ENCODE measurements at places on chromosomes 12 and 14. TPM values are rescaled to one million over a fixed set of nuclear protein-coding genes. Genes with fewer than 3 reads are reported as not detected.

Gene VWF
- 11.9 TPM for polyA plus RNA-seq

Gene AKAP3
- 4.7 TPM for polyA plus RNA-seq

Gene ARPC3
- polyA plus RNA-seq = 266 TPM

Gene COCH
- 5.4 TPM for polyA plus RNA-seq

Gene MANSC1
- polyA plus RNA-seq = 35.6 TPM

Gene FAM161B
- 16.2 TPM for polyA plus RNA-seq

Gene NEUROD4
- not detected for polyA plus RNA-seq

Gene PCED1B
- polyA plus RNA-seq = 4.4 TPM

Gene KRT2
- not detected for polyA plus RNA-seq

Gene TMEM121
- polyA plus RNA-seq = 3.2 TPM

Gene RNU4-1
- not detected for polyA plus RNA-seq

Gene IL31
- polyA plus RNA-seq = not detected

Gene GLI1
- 18.3 TPM for polyA plus RNA-seq

Gene FAIM2
- 5.8 TPM for polyA plus RNA-seq

Gene PLEKHG3
- 101 TPM for polyA plus RNA-seq

Gene CDK2
- 52.0 TPM for polyA plus RNA-seq

Gene CDC42BPB
- polyA plus RNA-seq = 96.1 TPM

Gene DHRS2
- polyA plus RNA-seq = 66.8 TPM

Gene TAS2R7
- not detected for polyA plus RNA-seq

Gene NYNRIN
- polyA plus RNA-seq = 49.7 TPM

Gene EVL
- 187 TPM for polyA plus RNA-seq

Gene TUNAR
- 0.38 TPM for polyA plus RNA-seq

Gene EPYC
- not detected for polyA plus RNA-seq

Gene INHBC
- polyA plus RNA-seq = 0.25 TPM

Gene KCNJ8
- 22.2 TPM for polyA plus RNA-seq

Gene ARMH4
- polyA plus RNA-seq = 71.9 TPM

Gene TSPAN9
- polyA plus RNA-seq = 100 TPM

Gene COL2A1
- polyA plus RNA-seq = 48.0 TPM

Gene CDKL1
- polyA plus RNA-seq = 7.9 TPM

Gene TSPAN11
- 5.6 TPM for polyA plus RNA-seq

Gene GYS2
- not detected for polyA plus RNA-seq

Gene IAPP
- not detected for polyA plus RNA-seq

Gene ANKRD52
- polyA plus RNA-seq = 35.7 TPM

Gene PRPF40B
- polyA plus RNA-seq = 18.8 TPM

Gene L2HGDH
- 9.3 TPM for polyA plus RNA-seq

Gene THTPA
- 21.4 TPM for polyA plus RNA-seq

Gene CLEC1A
- 2.8 TPM for polyA plus RNA-seq

Gene ZBTB42
- 5.9 TPM for polyA plus RNA-seq

Gene ABCB9
- polyA plus RNA-seq = 8.2 TPM

Gene TAS2R19
- polyA plus RNA-seq = 1.8 TPM

Gene TEX52
- 3.5 TPM for polyA plus RNA-seq

Gene IGF1
- 4.1 TPM for polyA plus RNA-seq

Gene ARHGAP9
- 2.9 TPM for polyA plus RNA-seq

Gene NANOG
- 0.23 TPM for polyA plus RNA-seq

Gene NINJ2
- polyA plus RNA-seq = 1.2 TPM

Gene JAG2
- polyA plus RNA-seq = 10.0 TPM

Gene ZNF891
- polyA plus RNA-seq = 2.9 TPM

Gene RHEBL1
- polyA plus RNA-seq = 2.1 TPM

Gene GDF3
- polyA plus RNA-seq = 0.70 TPM

Gene KRT6B
- polyA plus RNA-seq = not detected

Gene LRCOL1
- 1.5 TPM for polyA plus RNA-seq

Gene LRTM2
- 0.73 TPM for polyA plus RNA-seq

Gene MAP3K9
- polyA plus RNA-seq = 3.3 TPM

Gene A2ML1
- 0.38 TPM for polyA plus RNA-seq

Gene DPPA3
- polyA plus RNA-seq = not detected

Gene OTX2
- polyA plus RNA-seq = not detected

Gene LRIG3
- polyA plus RNA-seq = 37.8 TPM

Data from left renal cortex interstitium (tissue), 4 donors.